ENCODE measurements at places on chromosomes 16 and 17.

DNA sequence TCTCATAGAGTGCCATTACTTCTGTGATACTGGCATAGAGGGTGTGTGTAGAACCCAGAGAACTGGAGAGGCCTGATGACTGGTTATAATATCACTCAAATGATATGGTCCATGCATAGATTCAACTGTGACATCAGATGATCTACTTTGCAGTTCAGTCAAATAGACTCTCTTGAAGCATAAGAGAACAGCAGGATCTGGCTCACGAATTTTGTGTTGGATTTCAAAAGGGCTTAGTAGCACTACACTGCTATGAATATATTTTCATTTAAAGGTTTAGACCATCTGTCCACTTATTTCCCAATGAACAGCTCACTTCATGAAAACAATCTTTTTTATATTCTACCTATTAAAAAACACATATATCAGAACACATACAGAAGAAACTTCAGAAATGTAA is 119.7 kb downstream of the KIF2B start:
- no peak for DNase-seq

DNA sequence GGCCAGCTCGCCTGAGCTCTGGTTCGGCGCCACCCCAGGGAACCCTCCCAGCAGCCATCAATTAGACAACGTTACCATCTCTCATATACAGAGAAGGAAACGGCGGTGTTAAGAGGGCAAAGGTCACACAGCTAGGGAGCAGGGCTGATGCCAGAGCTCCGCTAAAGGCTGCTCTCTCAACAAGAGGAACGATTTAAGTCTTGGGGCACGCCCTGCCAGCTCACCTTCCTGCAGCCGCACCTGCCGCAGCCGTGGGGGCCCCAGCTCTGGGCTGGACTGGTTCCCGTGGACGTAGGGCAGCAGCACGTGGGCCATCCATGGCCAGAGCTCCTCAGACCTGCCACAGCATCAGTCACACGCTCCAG is 43.5 kb downstream of the PKD1 start:
- no peak for DNase-seq

- no peak for DNase-seq
Measured at GRCh38 chr17:29057361-29057760, 14.4 kb downstream of the PIPOX start.

DNA sequence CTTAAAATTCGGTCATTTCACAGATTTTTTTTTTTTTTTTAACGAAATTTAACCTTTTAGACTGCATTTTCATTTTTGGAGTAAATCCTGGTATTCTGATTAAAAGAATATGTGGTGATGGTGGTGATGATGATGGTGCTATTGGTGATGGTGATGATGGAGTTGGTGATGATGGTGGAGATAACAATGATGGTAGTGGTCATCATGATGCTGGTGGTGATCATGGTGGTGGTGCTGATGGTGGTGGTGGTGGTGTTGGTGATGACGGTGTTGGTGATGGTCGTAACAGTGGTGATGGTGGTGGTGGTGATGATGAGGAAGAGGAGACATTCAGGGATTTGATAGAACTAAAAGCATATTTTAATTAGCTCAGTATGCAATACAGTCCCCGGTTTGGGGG is 84.0 kb downstream of the TNRC6C start:
- DNase-seq = no peak

DNA sequence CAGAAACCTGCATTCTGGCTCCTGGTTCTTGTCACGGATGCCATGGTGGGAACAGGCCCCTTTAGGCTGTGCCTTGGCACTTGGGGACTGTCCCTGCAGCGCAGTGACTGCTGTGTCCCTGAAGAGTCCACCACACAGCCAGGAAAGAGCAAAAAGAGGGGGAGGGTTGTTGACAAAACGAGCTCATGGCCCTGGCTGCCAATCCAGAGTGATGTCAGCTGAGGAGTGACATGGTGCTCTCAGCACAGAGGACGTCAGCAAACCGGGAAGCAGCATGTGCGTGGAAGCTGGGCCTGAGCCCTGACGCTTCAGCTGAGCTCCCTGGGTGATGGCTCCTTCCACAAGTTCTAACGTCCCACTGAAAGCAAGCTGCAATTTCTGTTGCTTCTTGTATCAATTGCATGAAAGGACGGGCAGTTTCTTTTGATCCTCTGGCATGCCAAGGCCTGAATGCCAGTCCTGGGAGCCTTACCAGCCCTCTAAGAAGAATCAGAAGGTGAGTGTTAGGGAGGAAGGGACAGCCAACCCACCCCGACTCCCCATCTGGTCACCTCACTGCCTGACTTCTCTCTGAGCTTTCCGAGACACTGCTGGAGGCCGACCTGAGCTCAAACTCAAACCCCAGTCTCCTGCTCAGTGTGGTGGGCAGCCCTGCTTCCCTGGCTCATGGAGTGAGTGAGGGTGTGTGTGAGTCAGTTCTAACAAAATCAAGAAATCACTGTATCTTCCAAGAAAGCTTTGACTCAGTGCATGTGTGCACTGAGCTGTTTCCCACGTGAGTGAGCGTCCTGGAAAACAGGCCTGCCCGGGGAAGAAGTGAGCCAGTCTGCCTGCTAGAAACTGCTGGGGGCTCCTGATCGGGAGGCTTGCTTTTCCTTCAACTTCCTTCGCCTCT is 14.7 kb upstream of the WNT3 start:
- DNase-seq = no peak

Data from skin of body (tissue), 3 donors.